Stimulated activated CD8-positive, alpha-beta memory T cell treated with anti-CD3 and anti-CD28 coated beads, Interleukin-4, amount 100 ng/mL, for 4 hours (primary cell): ENCODE measurements at places on chromosomes 7 and 10.

DNA sequence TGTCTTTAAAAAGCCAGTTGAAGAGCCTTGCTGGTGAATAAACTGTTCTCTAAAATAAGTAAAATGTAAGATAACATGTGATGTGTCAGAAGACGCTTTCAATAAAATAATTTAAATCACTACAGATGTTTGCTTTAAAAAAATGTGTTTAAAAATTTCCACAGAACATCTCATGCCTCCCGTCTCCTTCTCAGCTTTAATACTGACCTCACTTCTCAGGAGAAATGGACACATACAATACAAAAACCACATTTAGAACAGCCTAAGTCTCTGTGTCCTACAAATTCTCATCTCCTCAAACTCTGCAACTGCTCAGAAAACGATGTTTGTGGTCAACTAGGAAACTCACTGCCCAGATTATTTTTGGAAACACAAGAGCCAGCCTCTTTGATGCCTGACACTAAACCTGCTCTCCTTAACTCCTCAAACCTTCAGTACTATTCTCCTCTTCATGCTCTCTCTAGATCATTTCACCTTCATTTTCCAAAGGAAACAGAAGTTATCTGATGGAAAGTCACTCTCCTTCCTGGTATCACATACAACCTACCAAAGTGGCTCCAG lies 120.3 kb downstream of the ZNF438 start:
- no peak for DNase-seq

- no peak for DNase-seq
Observed at GRCh38 chr10:121516093-121516865, 82.0 kb downstream of the FGFR2 start.

DNA sequence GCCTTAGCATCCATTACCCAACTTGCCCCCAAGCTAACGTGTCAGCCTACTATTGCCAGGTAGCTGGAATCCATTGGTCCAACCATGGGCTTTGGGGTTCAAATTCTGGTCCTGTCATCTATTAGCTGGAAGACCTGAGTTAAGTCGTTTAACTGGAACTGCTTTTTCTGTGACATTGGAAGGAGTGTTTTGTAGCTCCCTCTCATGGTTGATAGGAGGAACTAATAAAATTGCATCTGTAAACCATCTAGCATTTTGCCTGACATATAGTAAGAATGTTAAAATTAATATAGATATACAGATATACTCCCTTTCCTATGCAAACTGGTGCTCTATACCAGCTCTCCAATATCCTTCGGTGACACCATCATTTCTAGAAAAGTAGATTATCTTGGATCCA lies 23.8 kb upstream of the SLF2 start:
- DNase-seq = no peak

DNA sequence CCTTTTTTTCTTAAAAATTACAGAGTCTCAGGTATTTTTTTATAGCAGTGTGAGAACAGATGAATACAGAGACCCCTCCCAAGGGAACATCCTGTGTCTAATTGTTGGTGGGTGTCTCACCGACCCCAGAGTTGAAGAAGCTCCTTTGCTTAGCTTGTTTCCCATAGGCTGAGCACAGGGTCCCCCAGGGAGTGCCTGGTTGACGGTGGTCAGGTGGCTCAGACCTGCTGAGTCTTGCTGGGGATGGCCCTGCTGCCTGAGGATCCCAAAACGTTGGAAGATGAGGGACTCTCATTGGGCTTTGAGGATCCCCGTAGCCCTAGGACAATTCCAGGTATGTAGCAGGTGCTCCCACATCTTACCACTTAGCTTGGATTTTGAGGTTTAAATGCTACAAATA lies 19.5 kb downstream of the SCART1 start:
- no peak for DNase-seq

DNA sequence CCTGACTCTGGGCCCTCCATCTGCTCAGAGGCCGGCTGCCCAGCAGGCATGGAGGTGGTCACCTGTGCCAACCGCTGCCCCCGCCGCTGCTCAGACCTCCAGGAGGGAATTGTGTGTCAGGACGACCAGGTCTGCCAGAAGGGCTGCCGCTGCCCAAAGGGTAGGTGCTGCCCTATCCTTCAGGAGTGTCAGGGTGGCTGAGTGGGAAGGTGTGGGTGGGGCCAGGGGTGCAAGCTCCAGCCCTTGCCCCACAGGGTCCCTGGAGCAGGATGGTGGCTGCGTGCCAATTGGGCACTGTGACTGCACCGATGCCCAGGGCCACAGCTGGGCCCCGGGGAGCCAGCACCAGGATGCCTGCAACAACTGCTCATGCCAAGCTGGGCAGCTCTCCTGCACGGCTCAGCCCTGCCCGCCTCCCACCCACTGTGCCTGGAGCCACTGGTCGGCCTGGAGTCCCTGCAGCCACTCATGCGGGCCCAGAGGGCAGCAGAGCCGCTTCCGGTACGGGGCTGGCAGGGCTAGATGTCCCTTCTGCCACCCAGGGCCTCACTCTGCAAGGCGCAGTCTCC lies 17.5 kb upstream of the ZNF862 start:
- DNase-seq = no peak

DNA sequence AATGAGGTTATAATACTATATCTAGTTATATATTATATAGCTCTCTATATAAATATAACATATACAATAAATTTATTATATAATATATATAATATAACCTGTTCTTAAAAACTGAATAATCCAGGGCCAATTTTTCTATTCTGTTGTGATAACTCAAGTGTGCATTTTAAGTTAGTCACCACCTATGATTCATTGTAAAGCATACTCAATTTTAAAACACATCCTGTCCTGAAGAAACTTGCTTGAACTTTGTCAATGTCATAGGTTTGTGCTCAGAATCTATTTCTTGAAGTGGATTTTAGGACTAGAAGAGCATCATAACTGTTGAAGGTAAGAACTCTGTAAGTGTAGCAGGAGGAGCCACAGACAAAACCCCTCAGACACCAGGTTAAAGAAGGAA lies 1209.8 kb downstream of the REEP3 start:
- no peak for DNase-seq
